Dorsolateral prefrontal cortex (tissue), 122 donors: ENCODE measurements at places on chromosomes 6 and 20. TPM values are rescaled to one million over a fixed set of nuclear protein-coding genes. Genes with fewer than 3 reads are reported as not detected.

Gene PRSS16
- 4.9 TPM for total RNA-seq

Gene BMP2
- 4.2 TPM for total RNA-seq

Gene GRM1
- total RNA-seq: 23.2 TPM

Gene ZC2HC1B
- 0.46 TPM for total RNA-seq

Gene C6orf132
- total RNA-seq: not detected

Gene CST8
- not detected for total RNA-seq

Gene MTG2
- total RNA-seq: 39.4 TPM

Gene PRRT1
- total RNA-seq: 42.8 TPM
